ENCODE measurements at places on chromosomes 5 and 9.

DNA sequence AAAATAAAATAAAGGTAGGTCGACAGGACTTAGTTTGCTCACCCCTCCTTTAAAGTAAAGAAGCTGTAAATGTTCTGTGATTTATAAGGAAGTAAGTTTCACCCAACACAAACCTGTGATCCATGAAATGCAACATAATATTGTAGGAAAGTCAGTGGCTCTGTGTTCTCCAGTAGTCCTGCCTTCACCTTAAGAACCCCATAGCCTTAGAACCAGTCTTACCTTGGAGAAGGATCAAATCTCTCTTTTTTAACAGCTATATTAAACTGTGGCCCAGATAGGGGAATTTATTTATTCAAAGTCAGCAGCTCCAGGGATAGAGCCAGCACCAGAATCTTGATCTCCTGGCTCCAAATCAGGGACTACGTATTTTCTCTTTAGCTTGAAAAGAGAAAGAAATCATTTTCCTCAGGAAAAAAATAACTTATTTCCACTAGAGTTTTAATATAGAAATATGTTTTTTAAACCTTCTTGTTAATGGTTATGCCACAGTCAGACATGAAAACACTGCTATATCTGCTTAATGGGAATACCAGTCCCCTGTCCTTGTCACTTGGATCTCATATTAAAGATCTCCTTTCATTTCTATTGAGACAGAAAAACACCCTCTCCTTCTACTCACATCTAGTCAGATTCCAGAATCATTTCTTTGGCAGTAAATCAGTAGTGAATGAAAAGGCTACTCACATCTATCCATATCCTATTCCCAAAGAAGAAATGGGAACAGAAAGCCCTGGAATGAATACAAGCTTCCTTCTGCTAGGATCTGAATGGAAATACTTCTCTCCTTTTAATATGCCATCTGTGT, 269.2 kb upstream of the TNC start:
- no peak for DNase-seq

DNA sequence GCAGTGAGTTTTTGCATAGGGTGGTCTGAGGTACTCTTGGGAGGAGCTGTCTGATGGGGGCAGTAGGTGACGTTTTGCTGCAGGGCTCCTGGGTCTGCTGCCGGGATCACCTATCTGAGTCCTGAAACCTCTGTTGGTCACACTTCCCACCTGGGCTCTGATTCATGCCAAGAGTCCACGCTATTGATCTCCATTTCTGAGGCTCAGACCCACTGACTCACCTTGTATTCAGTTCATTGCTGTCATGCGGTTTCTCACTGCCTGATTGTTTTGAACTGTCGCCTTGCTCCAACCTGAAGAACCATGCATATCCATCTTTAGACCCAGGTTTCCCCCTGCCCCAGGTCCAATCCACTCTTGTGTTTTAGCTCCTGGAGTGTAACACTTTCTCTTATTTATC, 101.3 kb downstream of the NPR3 start:
- no peak for DNase-seq

- DNase-seq = no peak
Observed at GRCh38 chr5:6377582-6377904, 804 bp downstream of the MED10 start.

GRCh38 chr5:175556794-175557193, 78.4 kb downstream of the SFXN1 start:
- DNase-seq = no peak

GRCh38 chr5:38540314-38540713, 16.1 kb downstream of the LIFR start:
- DNase-seq = no peak

- no peak for DNase-seq
Observed at GRCh38 chr9:110777196-110777875, 108.7 kb downstream of the MUSK start.

GRCh38 chr5:122219436-122220166, 90.3 kb downstream of the ZNF474 start:
- no peak for DNase-seq

DNA sequence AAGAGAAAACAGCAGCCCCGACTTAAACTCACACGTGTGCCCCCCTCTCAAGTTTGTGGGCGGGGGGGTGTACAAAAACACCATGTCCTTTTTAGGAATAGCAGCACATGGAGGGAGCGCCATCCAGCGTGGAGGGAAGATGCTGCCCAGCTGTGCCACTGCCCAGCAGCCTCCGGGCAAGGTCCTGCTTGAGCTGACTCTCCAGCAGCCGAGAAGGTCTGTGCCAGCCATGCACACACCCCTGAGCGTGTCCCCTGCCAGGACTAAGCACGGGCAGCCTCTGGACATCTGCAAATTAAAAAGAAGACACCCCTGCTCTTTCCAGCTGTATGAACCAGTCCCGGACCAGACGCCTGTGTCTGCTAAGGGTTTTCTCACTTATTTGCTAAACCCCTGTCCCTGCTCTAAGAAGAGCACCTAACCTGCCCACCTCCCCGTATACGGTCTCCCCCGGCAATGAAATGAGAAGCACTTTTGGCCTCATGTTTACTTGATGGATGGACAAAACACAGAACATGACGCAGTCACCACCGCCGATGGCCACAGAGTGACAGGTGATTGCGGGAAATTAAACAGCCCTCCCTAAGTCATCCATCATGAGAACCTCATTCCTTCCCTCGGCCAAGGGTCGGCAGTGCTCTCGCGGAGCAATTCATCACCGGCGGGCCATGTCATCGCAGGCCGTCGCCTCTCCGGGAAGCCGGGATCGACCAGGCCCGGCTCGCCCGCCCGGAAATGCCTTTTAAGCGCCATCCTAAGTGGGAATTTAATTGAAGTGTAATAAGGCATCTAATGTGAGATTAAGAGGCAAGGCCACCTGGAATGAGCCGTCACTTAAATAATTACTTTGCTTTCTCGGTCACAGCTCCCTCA, 96.9 kb downstream of the OLFM1 start:
- DNase-seq = no peak

DNA sequence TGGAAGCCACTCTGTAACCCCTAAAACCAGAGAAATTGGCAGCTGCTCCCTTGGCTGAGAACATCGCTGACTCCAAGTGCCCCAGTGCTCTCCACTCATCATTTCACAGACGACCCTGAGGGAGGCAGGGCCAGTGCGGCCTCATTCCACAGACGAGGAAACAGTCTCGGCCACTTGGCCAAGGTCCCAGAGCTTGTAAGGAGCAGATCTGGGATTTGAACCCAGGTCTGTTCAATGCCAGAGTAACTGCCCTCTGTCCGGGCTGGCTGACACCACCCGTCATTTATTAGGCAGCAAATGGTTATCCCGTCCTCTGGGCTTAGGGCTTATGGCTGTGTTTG, 19.9 kb upstream of the IER5L start:
- no peak for DNase-seq

DNA sequence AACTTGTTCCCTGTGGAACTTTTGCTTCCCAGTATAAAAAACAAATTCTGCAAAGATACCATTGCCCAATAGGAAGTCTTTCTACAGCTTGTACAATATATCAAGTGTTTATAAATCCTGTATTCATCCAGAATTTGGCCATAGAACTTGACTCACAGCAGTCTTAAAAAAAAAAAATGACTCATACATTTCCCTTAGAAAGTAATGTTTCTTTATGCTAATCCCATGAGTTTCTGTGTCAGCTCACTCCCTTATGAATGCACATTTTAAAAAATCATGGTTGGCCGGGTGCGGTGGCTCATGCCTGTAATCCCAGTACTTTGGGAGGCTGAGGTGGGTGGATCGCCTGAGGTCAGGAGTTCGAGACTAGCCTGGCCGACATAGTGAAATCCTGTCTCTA, 89.3 kb upstream of the DMRT1 start:
- DNase-seq = peak; percentile 21

- DNase-seq = no peak
Observed at GRCh38 chr5:173581408-173582215, 34.8 kb downstream of the BOD1 start.

- DNase-seq = no peak
Observed at GRCh38 chr5:10690460-10691440, 70.3 kb downstream of the DAP start.

- no peak for DNase-seq
Observed at GRCh38 chr9:13386935-13387733, 107.6 kb upstream of the MPDZ start.

GRCh38 chr5:122615146-122615545, 159.7 kb upstream of the SNX2 start:
- no peak for DNase-seq

- no peak for DNase-seq
Observed at GRCh38 chr5:126587551-126588390, 7.2 kb downstream of the ALDH7A1 start.

DNA sequence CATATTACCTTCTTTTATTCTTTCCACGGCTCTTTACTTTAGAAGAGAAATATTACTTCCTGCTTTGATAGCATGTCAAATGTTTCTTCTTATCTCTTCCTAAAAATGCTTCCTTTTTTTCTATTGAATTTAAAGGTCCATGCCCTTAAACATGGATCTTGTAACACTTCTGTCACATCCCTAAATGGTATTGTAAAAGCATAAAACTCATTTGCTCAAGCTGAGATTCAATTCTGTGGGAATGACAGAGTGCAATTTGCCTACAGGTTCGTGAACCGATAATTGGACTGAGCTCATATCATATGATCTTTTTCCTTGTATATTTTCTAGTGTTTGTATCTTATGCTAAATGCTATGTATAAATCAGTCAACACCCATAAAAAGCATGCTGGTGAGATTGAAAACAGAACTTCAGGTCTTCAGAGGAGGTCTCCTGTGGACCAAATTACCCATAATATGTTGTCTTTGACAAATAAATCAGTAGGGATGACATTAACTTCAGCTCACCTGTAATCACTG, 429.3 kb downstream of the TMEM232 start:
- DNase-seq = no peak

DNA sequence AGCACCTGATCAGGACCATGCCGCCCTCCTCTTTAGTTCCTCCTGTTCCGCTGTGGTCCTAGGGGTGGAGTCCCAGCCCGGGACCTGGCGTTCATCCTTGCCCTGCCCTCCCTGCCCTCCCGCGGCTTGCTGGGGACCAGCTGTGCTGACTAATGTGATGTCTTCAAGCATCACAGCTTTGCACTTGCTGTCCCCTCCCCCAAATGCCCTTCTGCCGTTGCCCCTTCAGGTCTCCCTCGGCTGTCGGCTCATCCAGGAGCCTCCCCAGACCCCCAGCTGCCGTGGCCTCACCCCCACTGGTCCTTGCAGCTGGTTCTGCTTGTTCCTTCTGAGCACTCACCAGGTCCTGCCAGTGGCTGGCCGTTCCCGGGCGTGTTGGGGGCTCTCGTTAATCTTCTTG, 19.9 kb downstream of the RXRA start:
- no peak for DNase-seq

GRCh38 chr5:5688194-5688924, 265.9 kb downstream of the ICE1 start:
- no peak for DNase-seq

DNA sequence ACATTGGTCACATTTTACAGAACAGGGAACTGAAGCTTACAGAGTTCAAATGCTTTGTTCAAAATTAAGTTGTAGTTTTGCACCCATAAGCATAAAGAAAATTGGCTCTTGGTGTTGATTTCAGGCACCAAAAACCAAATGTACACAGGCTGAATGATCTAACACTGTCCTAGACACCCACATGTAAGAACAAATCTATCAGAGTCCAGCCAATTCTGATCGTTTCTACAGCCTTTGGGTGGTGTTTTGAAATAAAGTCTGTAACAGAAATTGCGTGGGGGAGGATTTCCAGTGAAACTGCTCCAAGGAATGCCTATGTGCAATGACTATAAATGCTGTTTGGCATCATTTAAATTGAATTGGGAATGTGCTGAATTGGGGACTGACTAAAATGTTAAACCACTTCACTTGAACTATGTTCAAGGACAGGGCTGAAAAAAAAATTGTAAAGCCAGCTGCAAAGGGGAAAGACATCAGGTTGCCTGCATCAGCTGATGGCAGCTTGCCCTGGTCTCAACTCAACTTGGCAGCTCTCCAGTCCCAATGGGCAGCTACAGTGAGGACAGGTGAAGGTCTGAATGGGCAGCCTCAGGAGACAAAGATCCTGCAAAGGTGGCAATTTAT, 92.2 kb upstream of the TRPC7 start:
- no peak for DNase-seq

DNA sequence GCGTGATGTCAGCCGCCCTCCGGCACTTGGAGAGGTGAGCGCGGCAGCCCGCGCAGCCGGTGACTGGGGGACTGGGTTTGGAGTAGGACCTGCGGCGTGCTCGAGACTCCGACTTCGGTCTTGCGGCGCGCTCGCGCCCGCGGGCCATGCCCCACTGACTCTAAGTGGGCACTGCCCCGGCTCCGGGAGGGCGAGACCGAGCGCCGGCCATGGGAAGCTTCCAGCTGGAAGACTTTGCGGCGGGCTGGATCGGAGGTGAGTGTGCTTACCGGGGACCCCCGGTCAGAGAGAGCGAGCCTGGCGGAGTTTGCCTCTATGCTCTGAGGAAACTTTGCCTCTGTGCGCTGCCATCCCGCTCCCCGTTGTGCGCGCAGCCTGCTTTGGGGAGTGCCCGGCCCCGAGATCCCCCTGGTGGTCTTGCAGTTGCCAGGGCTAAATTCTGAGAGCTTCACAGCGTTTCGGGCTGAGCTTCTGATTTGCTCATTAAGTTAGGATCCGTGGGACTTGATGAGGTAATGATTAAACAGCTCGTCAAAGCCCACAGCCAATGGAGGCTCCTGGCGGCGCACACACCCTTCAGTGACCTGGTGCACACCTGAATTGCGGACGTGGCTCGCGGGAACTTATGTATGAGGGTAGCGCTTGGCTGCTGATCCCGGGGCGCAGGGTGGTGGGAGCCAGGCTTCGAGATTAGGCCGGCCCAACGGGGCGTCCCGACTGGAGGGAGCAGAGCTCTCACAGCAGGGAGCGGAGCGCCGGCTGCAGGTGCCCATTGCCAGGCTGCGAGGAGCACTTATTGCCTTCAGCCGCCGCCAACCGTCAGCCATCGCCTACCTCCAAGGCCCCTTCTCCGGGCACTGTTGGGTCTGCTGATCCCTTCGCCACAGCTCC, at the start of gene SLC25A48:
Gene SLC25A48, plus strand, starts transcription at position 25 of the 891 bp plus-strand sequence. Its CDS starts 185 bp downstream, at position 210.
- no peak for DNase-seq

- DNase-seq = no peak
Observed at GRCh38 chr9:97860451-97861147, 7.6 kb downstream of the FOXE1 start.

DNA sequence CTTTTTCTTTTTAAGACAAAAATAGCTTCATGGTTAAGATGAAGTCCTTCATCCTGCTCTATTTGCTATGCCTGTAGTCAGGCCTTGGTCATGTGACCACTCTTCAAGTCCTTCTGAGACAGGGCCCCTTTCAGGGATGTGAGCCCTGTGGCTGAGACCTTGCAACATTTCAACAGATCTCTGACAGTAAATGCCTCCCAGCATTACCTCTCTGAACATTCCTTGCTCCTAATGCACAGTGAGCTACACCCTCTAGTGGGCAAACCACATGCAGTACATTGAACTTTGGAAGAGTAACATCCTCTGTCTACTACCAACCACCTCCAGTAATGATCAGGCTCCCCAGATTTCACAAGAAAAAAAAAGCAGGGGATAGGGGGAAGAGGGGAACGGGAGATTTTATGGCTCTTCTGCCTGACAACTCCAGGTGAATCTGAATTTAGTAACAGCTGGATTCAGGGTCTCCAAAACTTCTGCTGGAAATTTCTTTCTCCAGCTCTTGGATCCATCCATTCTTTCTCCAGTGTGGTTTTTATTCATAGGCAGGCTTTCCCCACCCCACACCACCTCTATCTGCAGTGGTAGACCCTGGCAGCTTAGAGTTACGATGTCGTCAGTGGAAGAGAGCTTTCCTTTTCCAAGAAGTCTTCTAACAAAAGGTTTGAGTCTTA, 8.9 kb upstream of the FBXO38 start:
- no peak for DNase-seq

- no peak for DNase-seq
Observed at GRCh38 chr9:105399117-105399516, 48.7 kb upstream of the FSD1L start.
